NT2/D1 (cell line): ENCODE measurements at places on chromosomes 13 and 19.

GRCh38 chr19:4015705-4016402, 8.3 kb downstream of the PIAS4 start:
- no peak for DNase-seq

GRCh38 chr13:101452519-101453485, at the start of gene ITGBL1:
Gene ITGBL1 (plus strand): TSS chr13:101452675. CDS start chr13:101452834, 159 bp downstream.
- DNase-seq: no peak

- DNase-seq: no peak
Observed at GRCh38 chr13:107361666-107362065, 793.7 kb upstream of the ARGLU1 start.

DNA sequence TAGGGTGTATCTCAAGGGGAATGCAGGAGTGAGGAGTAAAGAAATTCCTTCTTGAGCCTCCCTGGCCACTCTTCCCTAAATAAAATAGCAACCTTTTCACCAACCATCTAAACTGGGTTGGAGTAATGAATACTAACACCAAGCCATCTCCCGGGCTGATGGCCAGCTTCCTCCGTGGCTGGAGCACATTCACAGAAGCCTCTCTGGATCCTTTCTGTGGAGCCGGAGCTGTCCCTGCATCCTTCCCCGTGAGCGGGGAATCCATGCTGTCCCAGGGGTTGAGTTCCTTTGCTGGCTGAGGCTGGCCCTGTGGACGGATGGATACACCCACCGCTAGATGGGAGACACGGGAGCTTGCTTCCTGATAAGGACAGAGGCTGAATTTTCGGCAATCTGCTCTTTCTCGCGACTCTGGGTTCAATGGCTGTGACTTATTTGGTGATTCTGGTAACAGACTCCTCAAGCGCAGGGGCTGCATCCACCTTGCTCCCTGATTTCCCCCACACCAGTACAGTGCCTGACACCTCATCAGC, 370.3 kb downstream of the ZNF536 start:
- no peak for DNase-seq

DNA sequence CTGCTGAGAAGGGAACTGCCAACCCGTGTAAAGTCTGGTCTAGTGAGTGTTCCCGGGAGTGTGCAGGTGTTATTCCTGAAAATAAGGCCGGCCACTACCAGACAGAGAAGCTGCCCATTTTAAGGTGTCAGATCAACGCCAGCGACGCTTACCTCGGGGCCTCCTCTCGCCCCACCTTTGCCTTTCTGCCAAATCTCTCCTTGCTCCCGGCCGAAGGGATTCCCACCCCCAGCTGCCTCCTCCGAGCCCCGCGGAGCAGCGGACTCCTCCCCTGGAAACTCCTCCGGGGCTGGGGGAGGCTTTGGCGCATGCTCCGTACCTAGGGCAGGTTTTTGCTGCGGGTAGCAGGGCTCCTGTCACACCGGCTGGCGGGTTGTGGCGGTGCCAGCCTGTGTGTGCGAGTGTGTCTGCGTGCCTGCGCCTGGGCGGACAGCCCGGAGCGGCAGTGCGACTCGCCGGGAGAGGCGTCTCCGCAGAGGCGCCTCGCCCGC, at the start of gene HS6ST3:
Gene HS6ST3 (plus strand): TSS at position 359 of the 491 bp plus-strand sequence.
- no peak for DNase-seq

GRCh38 chr19:33500586-33500985, 21.0 kb downstream of the PEPD start:
- DNase-seq: no peak

DNA sequence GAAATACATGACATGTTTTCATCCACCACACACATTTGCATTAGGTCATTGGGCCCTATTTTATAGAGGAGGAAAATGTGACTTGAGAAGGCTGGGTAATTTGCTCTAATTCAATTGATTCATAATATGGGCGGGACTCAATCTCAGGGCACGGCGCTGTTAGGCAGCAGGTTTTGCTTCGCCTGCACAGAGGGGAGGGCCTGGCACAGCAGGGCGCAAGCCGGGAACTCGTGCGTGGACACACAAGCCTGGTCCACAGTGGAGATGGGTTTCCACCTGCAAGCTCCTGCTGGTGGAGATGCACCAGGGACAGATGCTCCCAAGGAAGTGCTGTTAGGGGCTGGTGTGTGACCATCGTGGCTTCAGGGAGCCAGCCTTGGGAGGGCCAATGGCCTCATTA, 58.4 kb upstream of the MTIF3 start:
- DNase-seq: no peak
